RWPE1 (cell line): ENCODE measurements at places on chromosomes 13 and 19.

GRCh38 chr13:53408847-53409568 lies 380.4 kb downstream of the OLFM4 start:
- DNase-seq: no peak

DNA sequence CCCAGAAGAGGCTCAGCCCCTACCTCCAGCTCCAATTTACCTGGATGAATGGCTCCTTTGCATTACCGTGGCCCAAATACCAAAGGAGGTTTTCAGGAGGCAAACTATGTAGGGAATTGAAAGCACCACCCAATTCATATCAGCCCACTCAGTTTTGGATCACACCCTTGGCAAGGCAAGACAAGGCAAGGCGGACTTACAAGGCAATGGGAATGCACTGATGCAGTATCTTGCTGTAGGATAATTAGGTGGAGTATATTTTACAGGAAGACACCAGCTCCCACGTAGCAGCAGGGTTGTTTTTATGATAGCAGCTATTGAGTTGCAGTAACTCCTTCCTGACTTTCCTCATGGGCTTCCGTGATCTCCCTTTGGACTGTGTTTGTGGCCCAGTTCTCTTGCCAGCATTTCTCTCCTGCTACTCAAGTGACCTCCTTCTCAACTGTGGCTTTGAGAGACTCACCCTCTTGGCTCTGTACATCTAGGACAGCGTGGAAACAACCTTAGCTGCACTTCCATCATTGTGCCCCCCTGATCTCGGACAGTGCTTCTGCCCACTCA lies 935.9 kb downstream of the EFNB2 start:
- no peak for DNase-seq

GRCh38 chr13:54742984-54743383 lies 1714.4 kb downstream of the OLFM4 start:
- no peak for DNase-seq

DNA sequence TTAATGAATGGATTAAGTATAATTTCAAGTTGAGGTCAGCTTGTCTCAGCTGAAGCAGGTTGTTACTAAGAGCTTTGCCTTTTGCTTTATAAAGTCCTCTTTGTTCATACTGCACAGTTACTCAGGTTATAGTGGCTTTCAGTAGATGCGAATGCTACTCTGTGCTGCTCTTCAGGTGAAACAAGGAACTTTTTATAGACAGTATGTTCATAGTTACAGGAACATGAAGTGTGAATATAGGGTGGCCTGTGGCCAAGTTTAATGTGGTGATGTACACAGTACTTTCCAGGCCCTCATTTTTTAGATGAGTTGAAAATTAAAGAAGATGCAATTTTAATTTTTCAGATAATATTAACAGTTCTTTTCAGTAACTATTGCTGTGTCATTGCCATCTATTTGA lies 20.8 kb downstream of the SUGT1 start:
- DNase-seq: no peak

- peak; percentile 73 for DNase-seq
Observed at GRCh38 chr13:106348075-106348840, 187.2 kb downstream of the EFNB2 start.

GRCh38 chr13:26465514-26465913 lies 92.0 kb upstream of the WASF3 start:
- DNase-seq: no peak

DNA sequence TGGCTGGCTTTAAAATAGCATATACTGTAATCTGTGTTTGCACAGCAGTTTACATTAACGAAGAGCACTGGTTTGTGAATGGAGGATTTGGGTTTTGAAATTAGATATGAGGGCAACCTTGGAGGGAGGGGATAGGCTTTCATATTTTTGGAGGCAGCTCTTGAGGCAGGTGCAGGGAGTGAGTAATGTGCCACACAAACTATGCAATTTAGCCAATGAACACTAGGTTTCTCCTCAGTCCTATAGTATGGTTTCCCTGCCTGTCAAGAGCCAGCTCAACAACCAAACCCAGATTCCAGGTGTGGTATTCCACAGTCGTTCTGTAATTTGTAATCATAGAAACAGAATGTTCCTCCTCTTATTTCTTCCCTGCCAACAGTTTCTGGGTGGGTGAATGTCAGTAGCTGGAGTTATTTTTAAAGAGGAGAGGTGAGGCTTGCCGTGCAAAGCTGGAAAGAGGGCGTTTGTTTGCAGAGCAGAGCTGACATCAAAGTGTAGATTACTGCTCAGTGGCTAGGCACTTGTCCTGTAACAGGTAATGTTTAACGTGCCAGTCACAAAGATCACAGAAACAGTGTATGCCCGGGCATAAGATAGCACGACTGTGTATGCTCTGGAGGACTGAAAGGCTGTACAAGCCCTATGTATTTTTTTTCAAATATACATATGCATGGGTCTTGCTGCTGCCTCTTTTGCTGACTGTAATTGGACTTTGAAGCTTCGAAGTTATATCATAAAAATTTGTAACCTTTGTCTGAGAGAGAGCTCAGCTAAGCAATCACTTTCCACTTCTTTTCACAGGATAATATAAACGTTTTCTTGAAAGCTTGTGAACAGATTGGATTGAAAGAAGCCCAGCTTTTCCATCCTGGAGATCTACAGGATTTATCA lies 124.2 kb downstream of the LMO7 start:
- DNase-seq: peak; percentile 68

GRCh38 chr19:29690842-29691241 lies 24.2 kb downstream of the C19orf12 start:
- DNase-seq: peak; percentile 58
